ENCODE measurements at places on chromosomes 13 and 19.

GRCh38 chr13:111115061-111115964 is at the start of gene ARHGEF7:
Gene ARHGEF7 (plus strand): TSS chr13:111115310. CDS start chr13:111115527, 217 bp downstream.
- no peak for DNase-seq

DNA sequence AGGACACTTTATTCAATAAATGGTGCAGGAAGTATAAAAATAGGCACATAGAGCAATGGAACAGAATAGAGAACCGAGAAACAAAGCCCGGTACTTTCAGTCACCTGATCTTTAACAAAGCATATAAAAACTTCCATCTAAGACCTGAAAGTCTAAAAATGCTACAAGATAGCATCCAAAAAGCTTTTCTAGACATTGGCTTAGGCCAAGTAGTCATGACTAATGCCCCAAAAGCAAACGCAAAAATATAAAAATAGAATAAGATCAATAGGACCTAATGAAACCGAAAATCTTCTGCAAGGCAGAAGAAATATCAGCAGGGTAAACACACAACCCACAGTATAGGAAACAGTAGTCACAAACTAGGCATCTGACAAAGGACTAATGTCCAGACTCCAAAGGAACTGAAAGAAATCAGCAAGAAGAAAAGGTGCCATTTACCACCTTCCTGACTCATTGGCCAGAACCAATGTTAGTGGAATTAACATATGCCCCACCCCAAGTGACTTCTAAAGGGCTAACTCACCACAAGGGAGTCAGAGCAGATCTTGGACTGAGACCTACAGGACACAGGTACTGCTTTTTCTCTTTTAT is 40.8 kb upstream of the CEACAM21 start:
- no peak for DNase-seq

DNA sequence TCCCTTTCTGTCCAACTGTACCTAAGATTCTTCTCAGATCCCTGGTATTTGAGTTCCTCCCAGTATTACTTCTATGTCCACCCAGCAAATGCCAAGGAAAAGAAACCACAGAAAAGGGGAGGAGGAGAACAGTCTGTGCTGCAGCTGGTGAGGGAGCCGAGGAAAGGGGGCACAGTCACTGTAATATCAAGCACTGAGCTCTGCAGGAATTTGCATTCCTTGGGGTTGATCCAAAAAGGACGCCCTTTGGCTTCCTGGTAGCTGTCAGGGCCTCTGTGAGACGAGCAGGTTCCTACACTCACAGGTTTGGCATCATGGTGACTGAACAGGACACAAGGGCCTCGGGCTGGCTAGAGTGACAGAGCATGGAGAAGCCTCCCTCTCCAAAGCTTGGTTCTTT is 273.4 kb downstream of the NHLRC3 start:
- DNase-seq: no peak

GRCh38 chr13:40987606-40988280 is 31.4 kb downstream of the ELF1 start:
- no peak for DNase-seq

DNA sequence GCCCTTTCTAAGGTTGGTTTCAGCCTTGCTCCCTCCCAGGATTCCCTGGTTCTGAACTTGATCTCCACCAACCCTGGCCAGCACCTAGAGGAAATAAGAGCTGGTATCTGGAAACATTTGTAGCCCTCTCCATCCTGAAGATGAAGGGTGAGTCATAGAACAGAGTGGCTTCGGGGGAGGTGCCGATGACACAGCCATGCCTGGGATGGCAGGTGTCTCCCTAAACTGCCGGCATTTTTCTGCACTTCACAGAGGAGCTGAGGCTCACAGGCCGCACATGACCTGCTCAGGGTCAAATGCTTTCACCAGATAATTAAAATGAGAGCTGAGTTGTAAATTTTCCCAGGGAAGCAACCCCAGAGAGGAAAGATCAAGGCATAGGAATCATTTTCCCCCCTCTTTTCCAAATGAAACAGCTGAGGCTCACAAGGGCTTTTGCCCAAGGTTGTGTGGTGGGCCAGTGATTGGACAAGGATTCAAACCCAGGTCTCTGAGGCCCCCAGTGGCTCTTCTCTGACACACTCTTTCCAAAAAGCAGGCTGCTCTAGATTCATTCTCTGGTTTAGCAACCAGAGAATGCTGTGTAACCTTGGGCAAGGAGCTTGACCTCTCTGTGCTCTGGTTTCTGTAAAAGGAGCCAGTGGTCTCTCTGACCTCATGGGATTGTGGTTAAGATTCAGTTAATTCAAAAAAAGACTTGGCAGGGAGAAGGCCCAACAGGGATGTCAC is 1.2 kb upstream of the SLC25A42 start:
- no peak for DNase-seq

GRCh38 chr19:46480415-46480814 is 9.1 kb upstream of the PNMA8A start:
- DNase-seq: no peak

DNA sequence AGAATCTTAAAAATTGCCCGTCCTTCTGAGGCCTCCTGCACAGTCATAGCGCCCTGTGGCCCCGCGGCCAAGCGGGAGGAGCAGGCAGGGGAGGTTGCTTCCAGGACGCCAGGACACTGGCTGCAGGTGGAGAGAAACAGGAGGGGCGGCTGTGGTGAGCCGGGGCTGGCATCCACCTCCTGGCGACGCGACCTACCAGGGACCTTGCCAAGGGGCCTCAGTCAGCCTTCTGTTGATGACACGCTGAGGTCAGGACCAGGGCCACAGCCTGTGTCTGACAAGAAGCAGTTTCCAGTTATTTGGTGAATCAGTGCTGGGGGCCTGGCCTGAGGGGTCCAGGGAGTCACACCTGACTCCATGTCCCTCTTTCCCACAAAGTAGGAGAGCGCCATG is 13.3 kb upstream of the MKNK2 start:
- DNase-seq: no peak

- no peak for DNase-seq
Observed at GRCh38 chr13:80469853-80470381, 129.0 kb upstream of the SPRY2 start.

GRCh38 chr13:41608839-41609177 is 151.5 kb downstream of the RGCC start:
- DNase-seq: no peak

- DNase-seq: no peak
Observed at GRCh38 chr19:5447700-5448311, 7.4 kb upstream of the ZNRF4 start.

DNA sequence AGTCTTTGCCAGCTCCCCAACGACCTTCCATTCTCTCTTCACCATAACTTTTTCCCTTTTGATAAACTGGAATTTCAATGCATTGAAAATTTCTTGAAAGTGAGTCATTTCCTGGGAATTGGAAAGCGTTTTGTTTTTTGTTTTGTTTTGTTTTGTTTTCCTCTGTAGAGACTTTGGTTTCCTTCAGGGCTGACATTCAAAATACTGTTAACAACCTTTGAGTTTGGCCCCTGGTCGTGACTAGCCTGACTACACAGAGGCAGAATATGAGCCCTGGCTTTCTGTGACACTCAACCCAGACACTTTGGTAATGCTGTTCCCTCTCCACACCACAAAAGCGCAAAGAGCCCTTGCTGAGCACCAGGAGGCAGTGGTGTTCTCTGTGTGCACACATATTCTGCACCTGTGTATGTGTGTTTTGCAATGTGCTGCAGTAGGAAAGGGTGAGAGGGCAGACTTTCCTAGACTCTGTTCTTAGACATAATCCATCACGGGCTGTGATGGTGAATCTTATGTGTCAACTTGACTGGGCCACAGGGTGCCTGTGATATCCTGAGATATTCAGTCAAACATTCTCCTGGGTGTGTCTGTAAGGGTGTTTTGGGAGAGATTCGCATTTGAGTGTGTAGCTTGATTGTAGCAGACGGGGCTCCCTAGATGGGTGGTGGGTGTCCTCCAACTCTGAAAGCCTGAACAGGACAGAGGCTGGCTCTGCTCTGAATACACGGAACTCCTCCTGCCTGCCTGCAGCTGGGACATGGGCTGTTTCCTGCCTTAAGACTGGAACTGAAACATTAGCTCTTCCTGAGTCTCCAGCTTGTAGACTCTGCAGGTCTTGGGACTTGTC is 29.5 kb upstream of the ANKRD10 start:
- DNase-seq: no peak

DNA sequence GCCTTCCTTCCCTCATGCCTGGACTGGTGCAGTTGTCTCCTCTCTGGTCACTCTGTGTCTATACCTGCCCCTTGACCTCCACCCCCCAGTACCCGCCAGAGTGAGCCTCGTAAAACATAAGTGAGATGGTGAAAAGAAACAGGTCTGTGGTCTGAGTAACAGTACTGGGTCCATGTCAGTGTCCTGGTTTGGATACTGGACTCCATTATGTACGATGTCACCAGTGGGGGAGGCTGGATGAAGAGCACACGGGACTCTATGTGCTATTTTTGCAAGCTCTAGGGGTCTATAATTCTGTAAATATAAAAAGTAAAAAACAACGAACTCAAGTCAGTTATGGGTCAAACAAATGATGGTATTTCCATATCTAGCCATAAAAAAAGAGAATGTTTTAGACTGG is 14.4 kb downstream of the MYBPC2 start:
- no peak for DNase-seq

DNA sequence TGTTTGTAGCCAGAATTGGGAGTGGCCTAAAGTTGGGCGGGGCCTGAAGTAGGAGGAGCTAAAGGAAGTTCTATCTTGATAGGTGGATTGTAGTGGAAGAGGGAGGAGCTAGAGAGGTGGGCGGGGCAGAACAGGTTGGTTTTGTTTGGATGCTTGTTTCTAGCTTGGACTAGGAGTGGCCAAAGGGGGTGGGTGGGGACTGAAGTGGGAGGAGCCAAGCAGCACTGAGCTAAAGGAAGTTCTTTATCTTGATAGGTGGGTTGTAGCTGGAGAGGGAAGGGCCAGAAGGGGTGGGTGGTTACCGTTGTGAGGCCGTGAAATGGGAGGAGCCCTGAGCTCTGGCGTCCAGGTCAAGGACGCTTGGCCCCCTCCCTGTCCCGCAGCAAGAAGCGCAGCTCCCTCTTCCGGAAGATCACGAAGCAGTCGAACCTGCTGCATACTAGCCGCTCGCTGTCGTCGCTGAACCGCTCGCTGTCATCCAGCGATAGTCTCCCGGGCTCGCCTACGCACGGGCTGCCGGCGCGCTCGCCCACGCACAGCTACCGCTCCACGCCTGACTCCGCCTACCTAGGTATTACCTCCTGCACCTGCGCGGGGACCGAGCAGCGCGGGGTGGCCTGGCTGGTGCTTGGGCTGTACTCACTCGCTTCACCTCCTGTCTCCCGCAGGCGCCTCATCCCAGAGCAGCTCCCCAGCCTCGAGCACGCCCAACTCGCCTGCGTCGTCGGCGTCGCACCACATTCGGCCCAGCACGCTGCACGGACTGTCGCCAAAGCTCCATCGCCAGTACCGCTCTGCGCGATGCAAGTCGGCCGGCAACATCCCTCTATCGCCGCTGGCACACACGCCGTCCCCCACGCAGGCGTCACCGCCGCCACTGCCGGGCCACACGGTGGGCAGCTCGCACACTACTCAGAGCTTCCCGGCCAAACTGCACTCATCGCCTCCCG is 8.0 kb downstream of the DNASE2 start:
- DNase-seq: peak; percentile 9

DNA sequence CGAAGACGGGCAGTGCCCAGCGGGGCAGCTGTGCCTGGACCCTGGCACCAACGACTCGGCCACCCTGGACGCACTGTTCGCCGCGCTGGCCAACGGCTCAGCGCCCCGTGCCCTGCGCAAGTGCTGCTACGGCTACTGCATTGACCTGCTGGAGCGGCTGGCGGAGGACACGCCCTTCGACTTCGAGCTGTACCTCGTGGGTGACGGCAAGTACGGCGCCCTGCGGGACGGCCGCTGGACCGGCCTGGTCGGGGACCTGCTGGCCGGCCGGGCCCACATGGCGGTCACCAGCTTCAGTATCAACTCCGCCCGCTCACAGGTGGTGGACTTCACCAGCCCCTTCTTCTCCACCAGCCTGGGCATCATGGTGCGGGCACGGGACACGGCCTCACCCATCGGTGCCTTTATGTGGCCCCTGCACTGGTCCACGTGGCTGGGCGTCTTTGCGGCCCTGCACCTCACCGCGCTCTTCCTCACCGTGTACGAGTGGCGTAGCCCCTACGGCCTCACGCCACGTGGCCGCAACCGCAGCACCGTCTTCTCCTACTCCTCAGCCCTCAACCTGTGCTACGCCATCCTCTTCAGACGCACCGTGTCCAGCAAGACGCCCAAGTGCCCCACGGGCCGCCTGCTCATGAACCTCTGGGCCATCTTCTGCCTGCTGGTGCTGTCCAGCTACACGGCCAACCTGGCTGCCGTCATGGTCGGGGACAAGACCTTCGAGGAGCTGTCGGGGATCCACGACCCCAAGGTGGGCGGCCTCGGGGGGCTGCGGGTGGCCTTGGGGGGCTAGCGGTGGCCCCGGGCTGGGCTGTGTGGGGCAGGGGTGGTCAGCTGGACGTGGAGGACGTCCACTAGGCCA is 4.8 kb downstream of the GRIN3B start:
- DNase-seq: no peak

- DNase-seq: no peak
Observed at GRCh38 chr13:98401934-98402333, 175.0 kb downstream of the STK24 start.

- DNase-seq: no peak
Observed at GRCh38 chr13:50378509-50379044, 363.3 kb downstream of the KCNRG start.

DNA sequence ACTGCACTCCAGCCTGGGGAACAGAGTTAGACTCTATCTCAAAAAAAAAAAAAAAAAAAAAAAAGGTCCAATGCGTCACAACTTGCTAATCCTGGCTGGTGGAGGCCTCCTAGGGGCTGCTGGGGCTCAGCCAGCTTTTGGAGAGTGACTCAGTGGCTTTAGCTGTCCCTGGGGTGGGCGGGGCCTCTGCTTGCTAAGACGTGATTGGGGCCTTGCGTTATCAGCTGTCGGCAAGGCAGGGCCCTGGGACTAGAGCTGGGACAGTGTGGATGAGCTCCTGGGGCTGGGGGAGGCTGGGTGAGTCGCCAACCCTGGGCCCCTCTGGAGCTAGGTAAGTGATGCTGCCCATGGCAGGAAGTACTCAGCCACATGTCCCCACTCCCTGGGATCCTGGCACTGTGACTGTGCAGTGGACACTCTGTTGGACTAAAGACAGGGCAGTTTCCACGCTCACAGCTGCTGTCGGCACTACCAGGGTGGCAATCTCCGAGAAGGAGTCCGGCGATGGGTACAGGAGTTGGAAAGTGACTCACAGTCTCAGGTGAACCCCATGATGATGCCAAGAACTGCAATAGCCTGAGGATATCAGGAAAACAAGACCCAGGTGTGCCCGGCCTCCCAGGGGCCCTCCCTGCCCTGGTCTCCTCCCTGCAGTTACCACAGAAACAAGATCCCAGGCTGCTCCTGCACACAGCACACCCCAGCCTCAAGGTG is 32.2 kb downstream of the F2RL3 start:
- no peak for DNase-seq

- DNase-seq: peak; percentile 82
Observed at GRCh38 chr19:47483800-47484690, at the start of gene KPTN. Gene KPTN (minus strand): TSS chr19:47484219. CDS start chr19:47484160, 59 bp downstream.

DNA sequence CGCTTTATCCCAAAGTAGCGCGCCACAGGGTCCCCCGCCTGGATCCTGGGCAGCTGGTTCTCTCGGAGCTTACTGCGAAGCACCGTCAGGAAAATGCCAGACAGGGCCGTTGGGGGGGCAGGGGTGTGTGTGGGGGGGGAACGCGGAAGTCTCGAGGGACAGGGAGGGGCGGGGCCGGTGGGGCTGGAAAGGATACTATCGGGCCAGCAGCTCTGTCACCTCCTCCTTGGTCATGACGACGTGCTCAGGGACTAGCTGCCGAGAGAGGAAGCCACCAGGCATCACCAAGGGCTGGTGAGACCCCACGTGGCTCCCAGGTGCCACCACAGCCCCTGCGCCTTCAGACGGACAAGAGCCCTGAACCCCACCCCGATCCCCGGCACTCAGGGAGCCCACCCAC is 5.3 kb downstream of the POLR2E start:
- DNase-seq: no peak

- DNase-seq: no peak
Observed at GRCh38 chr19:5460748-5461147, 5.5 kb downstream of the ZNRF4 start.

Data from CD4-positive, alpha-beta T cell treated with Interleukin-6 at 100 ng/mL for 8 hours (primary cell).